ENCODE measurements at places on chromosomes 7 and 10. TPM values are rescaled to one million over a fixed set of nuclear protein-coding genes. Genes with fewer than 3 reads are reported as not detected.

Gene NPC1L1
- total RNA-seq, result 0.02 TPM

Gene GRID2IP
- not detected for total RNA-seq

Gene GPR141
- not detected for total RNA-seq

Gene CUL2
- total RNA-seq, result 41.6 TPM

Gene WIPF3
- total RNA-seq, result 2.6 TPM

- DNase-seq, result no peak
These were observed 90.3 kb upstream of the DDC start for GRCh38 chr7:50655490-50655889.

DNA sequence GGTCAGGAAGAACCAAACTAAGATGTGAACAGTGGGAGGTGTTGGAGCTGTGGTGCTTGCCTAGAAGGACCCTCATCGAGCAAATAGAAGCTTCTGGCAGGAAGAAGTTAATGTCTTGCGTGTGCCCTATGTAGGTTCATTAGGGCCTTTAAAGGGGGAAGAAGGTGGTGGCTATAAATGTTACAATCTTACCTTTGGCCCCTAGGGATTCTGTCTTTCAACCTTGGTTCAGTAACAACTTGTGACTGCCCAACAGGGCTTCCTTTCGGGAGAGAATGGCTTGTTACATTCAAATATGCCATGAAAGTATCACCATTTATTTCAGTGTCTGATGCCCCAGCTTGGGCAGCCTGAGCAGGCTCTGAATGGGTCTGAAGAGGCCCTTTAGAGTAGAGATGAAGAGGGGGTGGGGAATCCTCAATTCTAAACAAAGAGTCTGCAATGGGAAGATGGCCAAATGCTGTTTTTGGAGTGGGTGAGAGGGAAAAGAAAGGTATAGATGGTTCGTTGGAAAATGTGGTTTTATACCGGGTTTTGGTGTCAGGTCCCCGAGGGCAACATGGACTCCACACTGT lies 108.0 kb downstream of the TCF7L2 start:
- DNase-seq, result no peak

DNA sequence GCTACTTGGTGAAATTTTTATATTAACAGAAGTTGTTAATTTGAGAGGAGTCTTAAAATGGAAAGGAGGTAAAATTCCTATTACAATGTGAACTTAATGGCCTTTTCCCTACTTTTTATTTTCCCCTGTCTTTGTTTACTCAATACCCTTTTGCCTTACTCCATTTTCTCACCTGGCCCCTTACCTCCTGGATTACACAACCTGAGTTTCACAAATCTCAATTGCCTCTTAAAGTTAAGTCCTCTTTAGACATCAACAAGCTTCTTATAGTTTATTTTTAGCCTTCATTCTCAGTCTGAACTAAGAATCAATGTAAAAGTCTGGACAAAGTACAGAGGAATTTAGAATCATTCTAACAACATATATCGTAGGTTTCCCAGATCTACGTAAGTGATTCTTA lies 247.0 kb downstream of the PCDH15 start:
- no peak for DNase-seq

DNA sequence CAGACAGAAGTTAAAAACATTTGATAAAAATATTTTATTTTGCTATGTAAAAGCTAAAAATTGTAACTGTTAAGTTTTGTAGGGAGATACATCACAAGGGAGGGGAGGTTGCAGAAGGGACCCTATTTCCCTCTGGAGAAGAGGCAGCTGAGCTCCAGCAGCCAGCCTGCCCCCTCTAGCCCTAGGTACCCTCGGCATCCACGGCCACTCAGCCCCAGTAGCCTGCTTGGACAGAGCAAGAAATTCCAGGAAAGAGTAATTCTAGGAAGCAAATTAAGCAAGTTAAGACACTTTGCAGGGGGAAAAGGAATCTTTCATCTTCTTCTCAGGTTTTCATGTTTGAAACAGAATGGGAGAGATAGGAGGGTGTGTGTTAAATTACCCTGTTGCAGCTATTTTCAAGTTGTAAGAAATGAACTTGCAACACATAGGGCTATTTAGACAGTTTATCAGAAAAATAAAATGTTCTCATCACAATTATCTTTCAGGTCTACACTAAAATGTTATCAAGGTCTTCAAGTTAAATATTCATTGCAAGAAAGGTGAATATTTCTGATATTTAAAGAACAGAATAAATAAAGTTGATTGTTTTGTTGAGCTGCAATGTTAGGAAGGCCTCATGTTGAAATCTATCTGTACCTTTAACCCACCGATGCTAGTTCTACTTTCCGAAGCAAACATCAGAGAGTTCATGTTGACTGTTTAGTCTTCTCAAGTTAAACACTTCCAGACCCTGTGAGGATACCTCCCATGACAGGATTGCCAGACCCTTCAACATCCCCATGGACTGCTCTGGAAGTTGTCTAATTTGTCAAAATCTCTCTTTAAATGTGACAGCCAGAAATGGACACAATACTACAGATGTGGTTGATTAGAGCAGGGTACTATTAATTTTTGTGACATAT lies 5.5 kb downstream of the SGCE start:
- no peak for DNase-seq

GRCh38 chr7:22871661-22872060 lies 49.0 kb upstream of the TOMM7 start:
- no peak for DNase-seq

DNA sequence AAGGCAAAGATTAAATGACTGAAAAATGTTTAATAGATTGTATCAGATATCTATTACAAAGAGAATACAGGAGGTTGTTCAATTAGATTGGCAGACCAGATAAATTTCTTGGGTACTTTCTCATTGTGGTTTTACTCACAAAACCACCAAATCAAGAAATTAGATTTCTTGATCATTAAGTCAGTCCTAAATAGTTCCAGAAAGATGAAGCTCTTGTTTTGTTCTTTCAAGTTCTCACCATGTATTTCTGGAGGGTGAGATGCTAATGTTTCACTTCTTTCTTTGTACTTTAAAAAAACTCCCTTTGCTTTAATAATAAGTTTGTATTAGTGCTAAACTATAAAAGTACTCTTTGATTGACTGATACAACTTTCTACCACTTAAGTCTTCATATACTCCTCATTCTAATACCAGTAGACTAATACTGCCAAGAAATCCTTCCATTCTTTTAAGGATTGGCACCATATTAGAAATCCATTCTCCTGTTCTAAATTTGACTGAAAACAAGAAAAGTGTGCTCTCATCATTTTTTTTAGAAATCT lies 69.4 kb downstream of the RNF133 start:
- no peak for DNase-seq

- DNase-seq, result no peak
These were observed 500.4 kb downstream of the MAGI2 start for GRCh38 chr7:78953090-78953489.

GRCh38 chr7:111486472-111487142 lies 75.7 kb downstream of the IMMP2L start:
- peak; percentile 76 for DNase-seq

- no peak for DNase-seq
These were observed 21.8 kb downstream of the NUDT13 start for GRCh38 chr10:73131913-73132686.

DNA sequence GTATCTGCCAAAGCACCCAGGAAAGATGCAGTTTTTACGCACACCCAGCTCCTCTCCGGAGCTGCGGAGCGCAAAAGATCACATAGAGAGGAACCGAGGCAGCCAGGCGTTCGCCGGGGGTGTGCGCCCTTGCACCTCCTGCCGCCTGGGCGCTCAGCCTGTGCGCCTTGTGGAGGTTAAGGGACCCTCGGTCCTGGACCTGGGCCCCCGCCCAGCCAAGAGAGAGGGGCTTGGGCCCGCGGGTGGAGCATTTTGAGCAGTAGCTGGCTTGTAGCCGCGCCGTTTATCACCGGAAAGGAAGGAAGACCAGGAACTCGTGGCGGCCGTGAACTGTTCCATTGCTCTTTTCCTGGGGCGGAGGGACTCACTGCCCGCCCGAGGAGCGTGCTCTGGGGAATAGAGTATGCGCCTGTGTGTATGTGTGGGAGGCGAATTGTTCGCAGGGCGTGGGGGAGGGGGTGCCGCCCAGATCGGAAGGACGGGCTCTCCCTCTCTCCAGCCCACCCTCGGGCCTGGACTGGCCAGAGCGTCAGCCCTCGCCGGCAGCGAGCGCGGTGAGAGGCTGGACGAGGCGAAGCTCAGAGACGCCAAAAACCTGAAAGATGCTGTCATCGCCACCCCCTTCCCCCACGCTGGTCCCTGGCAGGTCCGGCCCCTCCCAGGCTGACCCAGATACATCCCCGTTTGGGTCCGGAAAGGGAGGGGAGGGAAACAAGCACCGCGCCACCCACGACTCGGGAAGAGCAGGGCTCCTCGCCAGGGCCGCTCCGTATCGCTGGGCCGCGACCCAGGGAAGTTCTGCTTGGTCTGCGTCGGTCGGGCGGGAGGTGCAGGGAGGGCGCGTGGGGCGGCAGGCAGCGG lies 1.2 kb upstream of the WNT2 start:
- DNase-seq, result no peak

- no peak for DNase-seq
These were observed 131.1 kb downstream of the CNNM2 start for GRCh38 chr10:103049237-103049636.

DNA sequence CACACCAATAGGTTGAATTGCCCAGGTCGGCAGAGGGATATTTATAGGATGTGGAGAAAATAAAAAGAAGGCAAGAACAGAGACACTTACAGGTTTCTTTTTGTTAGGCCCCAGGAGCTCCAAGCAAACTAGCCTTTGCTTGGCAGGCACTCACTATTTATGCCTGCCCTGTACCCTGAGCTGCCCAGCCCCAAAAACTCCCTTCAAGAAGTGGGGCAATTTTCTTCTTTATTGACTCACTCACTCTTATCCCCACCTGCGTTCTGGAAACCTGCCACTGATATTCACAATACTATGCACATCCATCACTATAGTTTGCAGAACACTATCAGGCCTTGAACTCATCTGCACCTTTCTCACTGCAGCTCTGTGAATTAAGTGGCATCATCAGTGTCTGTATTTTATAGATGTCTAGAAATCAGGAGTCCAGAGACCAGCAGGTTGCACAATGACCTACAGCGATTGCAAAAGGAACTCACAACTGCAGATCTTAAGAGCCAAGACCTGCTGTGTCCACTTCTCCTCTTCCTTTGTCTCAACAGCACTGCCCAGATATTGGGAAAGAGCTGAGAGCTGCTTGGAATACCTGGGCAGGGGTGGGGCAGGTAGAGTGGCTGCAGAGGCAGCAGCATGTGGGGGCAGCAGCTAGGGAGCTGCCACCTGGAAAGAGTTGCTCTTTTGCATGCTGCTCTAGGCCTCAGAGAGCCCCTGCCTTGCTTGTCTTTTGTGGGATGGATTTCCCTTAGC lies at the start of gene SFTPD:
SFTPD (minus strand) TSS at position 130 of the 747 bp plus-strand sequence. CDS start 2,446 bp downstream, outside the sequence.
- DNase-seq, result no peak

GRCh38 chr7:44244282-44244681 lies 43.5 kb downstream of the YKT6 start:
- peak; percentile 66 for DNase-seq

DNA sequence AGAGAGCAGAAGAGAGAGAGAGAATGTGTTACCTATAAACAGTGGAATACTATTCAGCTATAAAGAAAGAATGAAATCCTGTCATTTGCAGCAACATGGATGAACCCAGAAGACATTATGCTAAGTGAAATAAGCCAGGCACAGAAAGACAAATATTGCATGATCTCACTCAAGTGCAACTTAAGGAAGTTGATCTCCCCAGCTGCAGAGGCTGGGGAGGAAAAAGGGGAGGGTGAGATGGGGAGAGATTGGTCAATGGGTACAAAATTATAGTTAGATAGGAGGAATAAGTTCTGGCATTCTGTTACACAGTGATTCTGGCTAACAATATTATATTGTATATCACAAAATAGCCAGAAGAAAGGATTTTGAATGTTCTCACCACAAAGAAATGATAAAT lies 11.2 kb upstream of the JAZF1 start:
- no peak for DNase-seq

- DNase-seq, result no peak
These were observed 17.2 kb upstream of the UBE2H start for GRCh38 chr7:129969881-129970446.

DNA sequence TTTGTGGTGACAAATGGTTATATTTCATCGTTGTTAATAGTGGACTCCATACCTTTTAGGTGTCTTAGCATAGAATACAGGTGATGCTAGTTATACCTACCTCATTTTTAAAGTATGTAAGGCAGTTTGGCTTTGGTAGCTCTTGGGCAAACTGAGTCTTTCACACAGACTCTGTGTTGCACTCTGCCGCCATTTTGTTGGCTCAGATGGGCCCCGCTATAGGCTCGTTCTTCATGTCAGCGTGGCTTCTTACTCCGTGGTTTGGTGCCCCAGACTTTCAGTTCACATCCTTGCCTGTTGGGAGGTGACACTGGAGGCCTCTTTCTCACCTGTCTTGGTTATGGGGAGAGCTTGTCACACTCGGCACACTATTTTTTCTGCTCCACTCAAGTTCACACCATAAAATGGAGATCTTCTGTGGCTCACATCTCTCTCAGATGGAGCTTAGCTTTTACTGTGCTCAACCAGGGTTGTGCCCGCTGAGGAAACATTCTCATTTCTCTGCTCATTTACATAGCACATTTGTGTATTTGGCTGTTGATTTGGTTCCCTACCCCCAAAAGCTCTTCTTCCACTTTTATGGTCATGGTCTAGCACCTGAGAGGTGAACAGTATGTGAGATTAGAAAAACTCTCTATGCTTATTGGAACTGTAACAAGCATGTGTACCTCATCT lies 178.5 kb downstream of the ARID5B start:
- DNase-seq, result no peak

GRCh38 chr7:43164757-43165156 lies 52.3 kb downstream of the HECW1 start:
- DNase-seq, result no peak

GRCh38 chr10:10591715-10592341 lies 425.8 kb upstream of the CELF2 start:
- DNase-seq, result no peak

DNA sequence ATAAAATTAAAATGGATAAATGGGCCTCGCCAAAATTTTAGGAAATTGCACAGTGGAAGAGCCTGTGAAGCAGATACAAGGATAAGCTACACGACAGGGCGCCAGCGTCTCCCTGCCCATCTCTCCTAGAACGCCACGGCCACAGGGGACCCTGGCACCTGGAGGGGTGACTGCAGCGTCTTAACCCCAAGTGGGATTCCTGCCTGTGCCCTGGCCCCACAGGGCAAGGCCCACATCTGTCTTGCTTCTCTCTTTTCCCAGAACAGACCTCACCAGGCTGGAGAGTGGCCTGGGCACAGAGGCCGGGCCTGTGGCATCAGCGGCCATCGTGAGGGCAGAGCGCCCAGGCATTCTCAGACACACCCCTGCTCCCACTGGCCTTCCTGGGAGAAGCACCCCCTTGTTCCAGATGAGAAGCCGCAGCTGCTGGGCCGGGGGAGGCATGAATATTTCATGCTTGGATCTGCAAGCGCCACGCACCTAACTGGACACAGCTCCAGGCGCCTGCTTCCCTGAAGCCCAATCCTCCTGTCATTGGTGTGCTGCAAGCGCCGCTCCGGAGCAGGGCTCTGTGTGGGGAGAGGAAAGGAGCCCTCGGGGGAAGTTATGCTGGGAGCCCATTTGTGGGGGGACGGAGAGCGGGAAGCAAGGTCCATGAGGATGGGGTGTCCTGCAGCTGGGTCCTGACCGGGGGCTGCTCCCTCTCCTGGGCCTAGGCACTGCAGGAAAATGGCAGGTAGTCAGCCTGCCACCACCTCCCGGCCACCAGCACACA lies 153.5 kb downstream of the ELFN1 start:
- DNase-seq, result no peak
